Thoracic aorta (tissue), 2 donors: ENCODE measurements at places on chromosomes 11 and 22. TPM values are rescaled to one million over a fixed set of nuclear protein-coding genes. Genes with fewer than 3 reads are reported as not detected.
A peak's percentile ranks its signal among the peaks of the same experiment; 100 is the strongest.

Gene IGLL1
- not detected for total RNA-seq

Gene CHRM1
- total RNA-seq = not detected

Gene NCAM1
- 42.0 TPM for total RNA-seq

Gene HMGXB4
- 14.7 TPM for total RNA-seq

Gene OR51I1
- total RNA-seq = not detected

Gene CUL5
- total RNA-seq = 22.7 TPM

DNA sequence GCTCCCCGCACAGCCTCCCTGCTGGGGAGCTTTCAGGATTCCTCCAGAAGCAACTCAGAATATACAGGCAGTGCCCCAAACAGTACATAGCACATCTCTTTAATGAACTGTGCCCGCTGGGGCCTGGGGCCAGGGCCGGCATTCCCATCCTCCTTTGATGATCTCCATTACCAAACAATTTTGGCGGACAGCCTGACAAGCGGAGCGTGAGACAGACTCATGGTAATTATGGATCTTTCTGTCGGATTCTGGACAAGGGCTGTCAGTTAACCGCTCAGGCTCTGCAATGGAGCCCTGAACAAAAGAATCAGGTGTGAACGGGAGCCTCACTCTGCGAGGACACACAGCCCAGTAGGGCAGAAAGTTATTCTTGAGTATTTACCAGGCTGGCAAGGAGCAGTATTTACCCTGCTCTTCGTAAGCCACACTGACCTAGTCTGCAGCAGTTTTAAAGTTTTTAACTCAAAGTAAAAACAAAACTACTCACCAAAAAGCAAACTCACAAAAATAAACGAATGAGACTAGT, 174.0 kb downstream of the TBC1D22A start:
- H3K27me3 ChIP-seq = no peaks in the 10 kb centered on the region
- H3K36me3 ChIP-seq = no peaks in the 10 kb centered on the region
- no peak overlapping the region for H3K4me3 ChIP-seq
- no peaks in the 10 kb centered on the region for H3K4me1 ChIP-seq
- no peak for DNase-seq

GRCh38 chr11:95563173-95563572, 226.4 kb downstream of the FAM76B start:
- no peak overlapping the region for H3K4me3 ChIP-seq
- H3K27ac ChIP-seq = no peak overlapping the region
- H3K36me3 ChIP-seq = no peaks in the 10 kb centered on the region
- H3K27me3 ChIP-seq = no peaks in the 10 kb centered on the region
- peaks cover 58% of the 10 kb centered on the region for H3K4me1 ChIP-seq

- H3K36me3 ChIP-seq = no peaks in the 10 kb centered on the region
- no peak overlapping the region for H3K4me3 ChIP-seq
- no peak for DNase-seq
- H3K27me3 ChIP-seq = no peaks in the 10 kb centered on the region
- H3K27ac ChIP-seq = no peak overlapping the region
These were observed 91.9 kb downstream of the SPON1 start for GRCh38 chr11:14054116-14055107.

GRCh38 chr11:46247659-46248058, 29.8 kb upstream of the CREB3L1 start:
- no peak for DNase-seq
- H3K4me1 ChIP-seq = no peaks in the 10 kb centered on the region
- no peaks in the 10 kb centered on the region for H3K27me3 ChIP-seq
- H3K36me3 ChIP-seq = no peaks in the 10 kb centered on the region
- H3K4me3 ChIP-seq = no peak overlapping the region
- no peak overlapping the region for H3K27ac ChIP-seq

- H3K27me3 ChIP-seq = no peaks in the 10 kb centered on the region
- H3K4me3 ChIP-seq = peak overlapping the region; percentile 35
- no peaks in the 10 kb centered on the region for H3K4me1 ChIP-seq
- H3K36me3 ChIP-seq = no peaks in the 10 kb centered on the region
These were observed 36.1 kb upstream of the OR8B8 start for GRCh38 chr11:124481365-124482323.
